Activated CD8-positive, alpha-beta T cell treated with anti-CD3 and anti-CD28 coated beads for 36 hours (primary cell): ENCODE measurements at places on chromosomes 6 and 20. TPM values are rescaled to one million over a fixed set of nuclear protein-coding genes. Genes with fewer than 3 reads are reported as not detected.
A peak's percentile ranks its signal among the peaks of the same experiment; 100 is the strongest.

The COL10A1 gene
- total RNA-seq, result not detected

- no peak overlapping the region for H3K27ac ChIP-seq
- H3K4me1 ChIP-seq, result peaks cover 17% of the 10 kb centered on the region
- H3K4me3 ChIP-seq, result peak overlapping the region; percentile 88
- H3K36me3 ChIP-seq, result no peaks in the 10 kb centered on the region
- DNase-seq, result peak; percentile 17
- peaks cover 13% of the 10 kb centered on the region for H3K27me3 ChIP-seq
These were observed 437 bp downstream of the CD40 start for GRCh38 chr20:46118481-46119020.

DNA sequence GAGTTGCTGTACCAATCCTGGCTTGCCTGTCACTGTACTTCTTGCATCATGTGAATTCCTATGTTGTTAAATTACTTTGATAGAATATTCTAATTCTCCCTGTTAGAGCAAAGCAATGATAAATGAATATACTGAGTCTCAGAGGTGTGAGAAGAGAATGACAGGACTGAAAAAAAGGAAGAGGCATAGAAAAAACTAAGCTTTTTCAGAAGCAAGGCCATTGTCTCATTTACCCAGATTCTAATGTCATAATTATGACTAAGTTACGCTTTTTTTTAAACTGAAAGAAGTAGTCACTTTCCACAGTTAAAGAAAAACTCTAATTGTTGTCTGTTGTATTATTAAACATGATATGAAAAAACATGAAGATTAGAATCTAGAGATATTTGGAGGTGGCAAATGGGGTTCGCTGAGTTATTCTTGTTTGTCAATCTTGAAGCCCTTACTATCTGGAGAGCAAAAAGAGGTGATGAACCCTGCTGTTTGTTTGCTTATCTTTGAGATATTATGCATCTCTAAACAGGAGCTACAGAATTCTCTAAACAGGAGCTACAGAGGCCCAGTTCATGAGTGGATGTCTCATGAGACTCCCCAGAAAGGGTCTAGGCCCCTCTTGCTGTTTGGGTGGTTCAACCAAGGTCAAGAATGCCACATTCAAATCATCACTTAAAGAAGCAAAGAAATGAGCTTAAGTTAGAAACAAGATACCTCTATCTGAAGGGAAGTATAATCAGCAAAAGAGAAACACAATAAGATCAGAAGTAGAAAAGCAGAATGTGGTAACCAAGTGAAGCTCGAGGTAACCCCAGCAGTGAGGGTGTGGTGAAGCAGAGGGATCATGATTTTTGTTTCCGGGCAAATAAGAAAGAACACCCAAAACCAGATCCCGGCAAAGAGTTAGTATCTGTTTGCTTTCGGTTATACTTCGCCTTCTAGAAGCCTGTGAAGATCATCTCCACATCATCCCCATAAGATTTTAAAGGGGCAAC is 33.3 kb upstream of the THEMIS start:
- peak overlapping the region; percentile 96 for H3K27ac ChIP-seq
- H3K27me3 ChIP-seq, result no peaks in the 10 kb centered on the region
- peaks cover 30% of the 10 kb centered on the region for H3K36me3 ChIP-seq
- peak; percentile 71 for DNase-seq
- H3K4me1 ChIP-seq, result peaks cover 56% of the 10 kb centered on the region

The ZSCAN31 gene
- total RNA-seq, result 1.6 TPM

The OSBPL2 gene
- 23.6 TPM for total RNA-seq

DNA sequence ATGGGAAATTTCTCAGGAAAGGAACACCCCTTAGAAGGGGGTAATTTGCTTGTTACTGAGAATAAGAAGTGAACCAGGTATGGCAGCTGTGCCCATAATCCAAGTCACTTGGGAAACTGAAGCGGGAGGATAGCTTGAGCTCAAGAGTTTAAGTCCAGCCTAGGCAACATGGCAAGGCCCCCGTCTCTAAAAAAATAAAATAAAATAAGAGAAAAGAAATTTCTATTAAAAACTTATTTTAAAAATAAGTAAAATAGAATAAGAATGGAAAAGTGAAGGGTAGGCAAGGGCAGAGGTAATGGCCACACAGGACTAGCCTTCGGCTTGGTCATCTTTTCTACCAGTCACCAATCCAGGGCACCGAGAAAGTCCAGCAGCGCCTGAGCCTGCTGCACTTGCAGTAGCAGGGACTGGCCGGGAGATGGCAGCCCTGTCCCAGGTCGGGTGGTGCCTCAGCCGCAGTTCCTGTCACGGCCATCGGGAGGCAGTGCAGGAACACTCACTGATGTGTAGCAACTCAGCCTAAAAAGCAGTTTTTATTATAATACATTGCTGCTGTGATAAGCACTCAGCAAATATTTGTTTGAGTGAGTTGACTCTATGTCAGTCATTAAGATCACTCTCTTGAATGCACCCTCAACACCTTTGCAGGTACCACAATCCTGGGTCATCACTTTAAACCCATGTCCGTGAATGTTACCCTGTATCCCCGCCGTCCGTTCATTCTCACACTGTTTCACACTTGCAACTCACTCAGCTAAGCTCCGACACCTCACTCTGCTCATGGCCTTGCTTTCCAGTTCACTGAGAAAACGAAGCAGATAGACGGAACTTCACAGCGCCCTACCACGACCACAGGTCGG is 23.2 kb upstream of the GCM1 start:
- H3K36me3 ChIP-seq, result no peaks in the 10 kb centered on the region
- no peak overlapping the region for H3K27ac ChIP-seq
- no peaks in the 10 kb centered on the region for H3K4me1 ChIP-seq
- peak; percentile 92 for DNase-seq

DNA sequence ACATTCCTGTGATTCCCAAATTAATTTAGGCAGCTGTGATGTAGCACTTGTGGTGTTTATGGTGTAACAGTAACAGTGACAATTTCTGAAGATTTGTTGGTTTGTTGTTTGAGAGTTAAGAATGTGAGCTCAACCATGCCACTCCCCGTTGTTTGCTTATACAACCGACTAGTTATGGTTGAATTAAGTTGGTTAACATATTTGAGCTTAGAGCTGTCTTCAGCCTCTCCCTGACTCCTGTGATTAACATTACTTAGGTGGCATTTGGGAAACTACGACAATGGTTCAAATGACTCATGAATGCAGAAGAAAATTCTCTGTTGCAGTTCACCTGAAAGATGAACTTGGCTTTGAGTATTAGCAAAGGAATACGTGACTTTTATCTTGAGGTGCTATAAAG is 35.9 kb upstream of the PRL start:
- no peaks in the 10 kb centered on the region for H3K27me3 ChIP-seq
- DNase-seq, result no peak
- H3K27ac ChIP-seq, result no peak overlapping the region

DNA sequence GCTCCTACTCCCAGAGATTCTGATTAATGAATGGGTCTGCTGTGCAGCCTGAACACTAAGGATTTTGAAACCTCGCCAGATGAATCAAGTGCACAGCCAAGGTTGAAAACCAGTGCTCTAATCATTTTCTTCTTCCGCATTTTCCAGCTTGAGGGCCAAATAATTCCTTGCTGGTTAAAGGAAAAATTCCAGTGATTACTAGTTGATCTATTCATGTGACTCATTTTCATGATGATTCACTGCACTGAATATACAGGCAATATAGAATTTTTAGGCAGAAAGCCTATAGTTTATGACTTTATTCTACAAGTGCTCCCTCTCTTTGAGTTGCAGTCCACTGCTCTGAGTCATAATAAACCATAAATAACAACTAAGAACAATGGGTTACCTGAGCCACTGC is 80.6 kb upstream of the PROKR2 start:
- no peak overlapping the region for H3K4me3 ChIP-seq
- peaks cover 8% of the 10 kb centered on the region for H3K27me3 ChIP-seq
- H3K4me1 ChIP-seq, result no peaks in the 10 kb centered on the region
- H3K27ac ChIP-seq, result no peak overlapping the region
- DNase-seq, result no peak

The SSTR4 gene
- total RNA-seq, result not detected

- H3K36me3 ChIP-seq, result peaks cover 19% of the 10 kb centered on the region
- no peak overlapping the region for H3K27ac ChIP-seq
- no peak overlapping the region for H3K4me3 ChIP-seq
These were observed 132.5 kb downstream of the ZFAND3 start for GRCh38 chr6:37952027-37952426.

The BNIP5 gene
- not detected for total RNA-seq

The RAET1L gene
- not detected for total RNA-seq

DNA sequence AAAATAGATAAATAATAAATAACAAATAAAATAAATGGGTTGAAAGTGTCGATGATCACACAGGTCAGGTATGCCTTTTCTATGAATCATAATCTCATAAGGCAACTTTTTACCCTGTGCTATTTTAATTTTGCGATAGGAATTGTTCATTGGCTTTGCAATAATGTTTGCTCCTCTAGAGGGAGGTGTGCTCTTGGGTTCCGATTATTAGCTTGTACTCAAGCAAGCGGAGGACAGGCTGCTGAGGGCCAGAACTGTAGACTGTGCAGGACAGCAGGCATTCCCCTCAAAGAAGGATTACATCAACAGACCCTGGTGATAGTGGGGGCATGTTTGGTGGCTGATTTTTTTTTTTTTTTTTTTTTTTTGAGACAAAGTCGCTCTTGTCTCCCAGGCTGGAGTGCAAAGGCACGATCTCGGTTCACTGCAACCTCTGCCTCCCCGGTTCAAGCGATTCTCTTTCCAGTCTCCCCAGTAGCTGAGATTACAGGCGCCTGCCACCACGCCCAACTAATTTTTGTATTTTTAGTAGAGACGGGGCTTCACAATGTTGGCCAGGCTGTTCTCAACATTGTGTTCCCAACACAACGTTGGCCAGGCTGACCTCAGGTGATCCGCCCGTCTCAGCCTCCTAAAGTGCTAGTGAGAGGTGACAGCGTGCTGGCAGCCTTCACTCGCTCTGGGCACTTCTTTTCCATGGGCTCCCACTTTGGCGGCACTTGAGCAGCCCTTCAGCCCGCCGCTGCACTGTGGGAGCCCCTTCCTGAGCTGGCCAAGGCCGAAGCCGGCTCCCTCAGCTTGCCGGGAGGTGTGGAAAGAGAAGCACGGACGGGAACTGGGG is 35.6 kb downstream of the RIOK1 start:
- no peak for DNase-seq
- no peak overlapping the region for H3K4me3 ChIP-seq
- H3K27ac ChIP-seq, result no peak overlapping the region
- no peaks in the 10 kb centered on the region for H3K4me1 ChIP-seq
- H3K27me3 ChIP-seq, result no peaks in the 10 kb centered on the region
- H3K36me3 ChIP-seq, result peaks cover 2% of the 10 kb centered on the region

The CST2 gene
- not detected for total RNA-seq

The PPP1R14C gene
- 0.86 TPM for total RNA-seq

The ETV7 gene
- total RNA-seq, result 0.86 TPM

DNA sequence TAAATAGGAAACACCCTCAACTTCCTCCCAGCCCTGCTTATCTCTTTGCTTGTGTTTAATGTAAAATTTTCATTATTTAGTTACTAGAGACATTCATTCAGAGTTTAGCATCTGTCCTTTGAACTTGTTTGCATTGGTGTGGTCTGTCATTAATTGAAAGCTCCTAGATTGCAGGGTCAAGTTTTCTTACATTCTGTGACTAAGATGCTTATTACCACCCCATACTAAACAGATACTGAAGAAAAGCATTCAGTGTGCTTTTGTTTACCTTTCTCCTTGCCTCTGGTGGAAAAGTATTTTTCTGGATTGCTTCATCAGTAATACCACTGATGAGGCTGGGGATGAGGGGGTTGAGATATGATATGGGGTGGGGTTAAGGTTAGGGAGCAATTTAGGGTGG is 199.0 kb downstream of the SAMD5 start:
- H3K4me3 ChIP-seq, result no peak overlapping the region
- no peaks in the 10 kb centered on the region for H3K36me3 ChIP-seq
- DNase-seq, result no peak
- no peaks in the 10 kb centered on the region for H3K4me1 ChIP-seq
- no peaks in the 10 kb centered on the region for H3K27me3 ChIP-seq

The BMP7 gene
- total RNA-seq, result not detected

DNA sequence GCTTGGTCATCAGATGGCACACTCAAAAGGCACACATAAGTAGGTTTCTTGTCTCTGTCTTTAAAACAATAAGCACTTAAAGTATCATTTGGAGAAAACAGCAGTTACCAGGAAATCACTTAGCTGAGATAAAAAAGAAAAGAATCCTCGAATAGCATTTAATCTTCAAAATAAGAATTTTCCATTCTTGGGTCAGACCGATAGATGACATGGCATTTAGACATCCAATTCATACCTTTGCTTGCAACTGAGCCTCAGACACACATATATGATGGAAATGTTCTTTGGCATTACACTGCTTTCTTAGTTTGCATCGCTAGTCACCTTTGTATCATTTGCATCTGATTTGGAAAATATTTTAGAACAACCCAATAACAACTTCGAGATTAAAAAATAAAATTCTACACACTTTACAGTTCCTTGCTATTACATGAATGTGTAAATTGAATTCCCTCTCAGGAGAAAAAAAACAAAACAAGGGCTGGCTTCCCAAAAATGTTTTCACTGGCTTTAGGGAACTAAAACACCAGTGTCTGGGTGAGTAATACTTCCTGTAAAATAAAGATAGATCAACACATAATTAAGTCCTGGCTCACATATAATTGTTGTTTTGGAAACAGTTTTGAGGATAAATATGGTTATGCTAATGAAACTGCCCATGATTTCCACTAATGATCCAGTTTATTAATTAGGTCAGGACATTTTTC is 1.3 kb upstream of the RNF217 start:
- no peaks in the 10 kb centered on the region for H3K36me3 ChIP-seq
- peaks cover 10% of the 10 kb centered on the region for H3K4me1 ChIP-seq
- H3K27me3 ChIP-seq, result peaks cover 53% of the 10 kb centered on the region
- no peak for DNase-seq

- DNase-seq, result no peak
- no peak overlapping the region for H3K4me3 ChIP-seq
- H3K36me3 ChIP-seq, result no peaks in the 10 kb centered on the region
- H3K27me3 ChIP-seq, result peaks cover 9% of the 10 kb centered on the region
- no peak overlapping the region for H3K27ac ChIP-seq
These were observed 111.6 kb downstream of the SNX5 start for GRCh38 chr20:17856837-17857605.

The SH3BGRL2 gene
- total RNA-seq, result 0.70 TPM

GRCh38 chr6:42764911-42765648 is 16.8 kb upstream of the BICRAL start:
- no peaks in the 10 kb centered on the region for H3K27me3 ChIP-seq
- H3K4me3 ChIP-seq, result no peak overlapping the region
- peaks cover 7% of the 10 kb centered on the region for H3K4me1 ChIP-seq
- no peak for DNase-seq
- no peaks in the 10 kb centered on the region for H3K36me3 ChIP-seq

- no peaks in the 10 kb centered on the region for H3K36me3 ChIP-seq
- peaks cover 9% of the 10 kb centered on the region for H3K4me1 ChIP-seq
- H3K4me3 ChIP-seq, result no peak overlapping the region
- no peak overlapping the region for H3K27ac ChIP-seq
These were observed 14.5 kb downstream of the BTBD9 start for GRCh38 chr6:38625217-38625616.
